ENCODE measurements at places on chromosomes 6 and 20.

- no peak for DNase-seq
Observed at GRCh38 chr6:104940238-104940892, 16.5 kb upstream of the LIN28B start.

GRCh38 chr6:140059947-140060346 lies 685.5 kb upstream of the CITED2 start:
- DNase-seq = no peak

DNA sequence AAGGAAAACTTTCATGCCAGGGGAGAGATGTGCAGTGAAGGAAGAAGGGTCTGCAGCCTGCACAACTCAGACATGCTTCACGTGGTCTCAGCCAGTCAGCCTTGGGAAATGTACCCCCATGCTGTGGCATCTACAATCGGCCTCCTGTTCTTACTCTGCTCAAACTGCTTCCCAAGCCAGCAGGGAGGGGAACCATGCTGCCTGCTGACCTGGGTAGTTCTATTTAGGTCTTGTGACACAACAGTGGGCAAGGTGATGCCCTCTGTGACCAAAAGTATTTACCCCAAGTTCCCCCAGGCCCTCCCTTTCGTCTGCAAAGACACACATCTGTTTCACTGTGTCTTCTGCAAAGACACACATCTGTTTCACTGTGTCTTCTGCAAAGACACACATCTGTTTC lies 106.9 kb downstream of the SLC23A2 start:
- no peak for DNase-seq

GRCh38 chr6:111722179-111722731 lies 116.6 kb upstream of the TRAF3IP2 start:
- no peak for DNase-seq

DNA sequence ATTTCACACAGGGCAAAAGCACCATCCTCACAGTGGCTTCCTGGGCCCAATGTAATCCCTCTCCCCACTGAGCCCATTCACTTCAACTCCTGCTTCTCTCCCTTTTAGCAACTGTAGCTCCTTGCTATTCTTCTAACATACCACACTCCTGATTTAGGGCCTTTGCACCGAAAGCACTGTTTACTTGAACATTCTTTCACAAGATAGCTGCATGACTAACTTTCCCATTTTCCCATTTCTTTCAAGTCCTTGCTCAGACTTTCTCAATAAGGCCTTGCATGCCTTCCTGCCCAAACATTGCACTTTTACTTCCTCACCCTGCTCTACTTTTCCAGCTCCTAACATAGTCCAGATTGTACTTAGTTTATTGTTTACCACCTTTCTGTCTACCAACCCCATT lies 73.0 kb downstream of the SHPRH start:
- DNase-seq = no peak

GRCh38 chr6:33418690-33419291 lies 884 bp upstream of the CUTA start:
- DNase-seq = peak; percentile 77

- no peak for DNase-seq
Observed at GRCh38 chr20:59118855-59119254, 44.8 kb upstream of the ZNF831 start.

DNA sequence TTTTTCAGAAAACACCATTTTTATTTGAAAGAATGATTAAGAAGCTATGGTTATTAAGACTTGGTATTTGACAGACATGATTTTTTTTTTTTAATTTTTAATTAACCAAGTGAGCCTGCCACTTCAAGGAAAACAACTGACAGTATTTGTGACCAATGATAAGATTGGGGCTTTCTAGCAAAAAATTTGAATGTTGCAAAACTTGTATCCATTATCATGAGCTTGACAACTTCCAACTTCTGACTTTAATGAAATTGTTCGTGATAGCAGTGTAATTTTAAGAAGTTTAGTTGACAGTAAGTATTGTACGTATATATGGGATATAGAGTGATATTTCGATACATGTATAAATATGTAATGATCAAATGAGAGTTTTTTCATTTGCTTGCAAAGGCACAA lies 21.6 kb upstream of the POM121L2 start:
- DNase-seq = no peak

- DNase-seq = no peak
Observed at GRCh38 chr6:1402369-1402768, 13.0 kb downstream of the FOXF2 start.

GRCh38 chr6:168640768-168641167 lies 199.8 kb downstream of the SMOC2 start:
- DNase-seq = no peak

DNA sequence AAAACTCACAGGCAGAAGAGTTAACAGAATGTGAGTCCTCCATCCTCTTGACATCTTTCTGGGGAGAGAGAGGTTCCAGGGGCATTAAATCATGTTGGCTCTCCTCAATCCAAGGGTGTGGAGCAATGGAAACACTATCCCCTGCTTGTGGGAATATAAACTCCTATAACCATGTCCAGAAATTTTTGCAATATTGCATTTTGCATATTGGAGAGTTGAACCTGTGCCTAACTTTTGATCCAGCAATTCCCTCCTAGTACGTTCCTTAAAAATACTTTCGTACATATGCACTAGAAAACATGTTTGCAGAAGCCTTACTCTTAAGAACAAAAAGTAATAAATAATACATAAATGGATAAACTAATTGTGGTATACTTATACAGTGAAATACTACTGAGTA lies 56.3 kb upstream of the FAM184A start:
- DNase-seq = peak; percentile 14

DNA sequence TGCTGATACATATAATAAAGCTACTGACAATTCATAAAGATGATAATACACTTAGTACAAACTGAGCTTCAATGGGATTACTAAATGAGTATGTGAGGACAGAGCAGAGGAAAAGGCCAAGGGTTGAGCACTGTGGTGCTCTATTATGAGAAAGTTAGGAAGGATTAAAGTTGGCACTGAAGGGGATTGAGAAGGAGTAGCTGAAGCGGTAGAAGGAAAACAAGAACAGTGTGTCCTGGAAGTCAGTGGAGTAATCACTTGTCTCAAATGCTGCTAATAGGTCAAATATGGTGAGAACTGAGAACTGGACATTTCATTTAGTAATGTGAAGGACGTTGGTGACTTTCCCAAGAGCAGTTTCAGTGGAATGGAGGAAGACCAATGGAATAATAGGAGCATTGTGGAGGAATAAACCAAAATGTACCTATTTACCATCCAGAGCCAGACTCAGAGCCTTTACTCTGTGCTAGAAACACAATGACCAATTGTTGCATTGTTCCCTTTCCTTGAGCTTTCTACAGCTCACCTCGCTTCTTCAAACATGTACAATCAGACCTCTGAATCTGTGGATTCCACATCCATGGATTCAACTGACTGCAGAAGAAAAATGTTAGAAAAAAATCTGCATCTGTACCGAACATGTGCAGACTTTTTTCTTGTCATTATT lies 255.9 kb downstream of the LAMA2 start:
- DNase-seq = no peak

DNA sequence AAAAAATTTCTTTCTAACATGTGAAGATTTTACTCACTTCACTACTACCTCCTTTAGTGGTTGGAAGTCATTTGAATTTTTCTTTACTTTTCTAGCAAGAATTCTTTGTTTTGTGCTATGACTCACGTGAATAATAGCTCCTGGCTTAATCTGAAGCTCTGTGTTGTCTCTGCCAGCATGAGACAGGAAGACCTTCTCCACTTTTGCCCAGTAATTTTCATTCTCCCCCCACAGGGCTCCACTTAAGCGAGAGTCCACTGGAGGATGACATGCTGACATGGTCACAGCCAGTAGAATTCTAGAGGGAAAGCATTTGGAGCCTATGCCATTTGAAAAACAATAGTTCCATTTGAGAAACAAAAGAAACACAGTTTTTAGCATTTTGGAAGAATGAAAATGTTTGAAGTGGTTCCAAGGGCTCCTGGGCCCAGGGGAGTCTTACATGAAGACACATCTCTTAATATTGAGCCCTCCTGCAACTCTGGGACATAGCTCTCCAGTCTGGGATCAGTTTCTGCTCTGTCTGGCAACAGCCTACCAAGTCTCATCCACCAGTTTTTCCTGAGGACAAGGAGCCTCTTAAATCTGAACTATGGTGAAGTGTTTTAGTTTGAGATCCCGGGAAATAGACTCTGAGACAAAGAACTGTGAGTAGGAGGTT lies 231.4 kb downstream of the PAX1 start:
- DNase-seq = no peak

- no peak for DNase-seq
Observed at GRCh38 chr20:57990396-57990987, 238.0 kb downstream of the ANKRD60 start.

DNA sequence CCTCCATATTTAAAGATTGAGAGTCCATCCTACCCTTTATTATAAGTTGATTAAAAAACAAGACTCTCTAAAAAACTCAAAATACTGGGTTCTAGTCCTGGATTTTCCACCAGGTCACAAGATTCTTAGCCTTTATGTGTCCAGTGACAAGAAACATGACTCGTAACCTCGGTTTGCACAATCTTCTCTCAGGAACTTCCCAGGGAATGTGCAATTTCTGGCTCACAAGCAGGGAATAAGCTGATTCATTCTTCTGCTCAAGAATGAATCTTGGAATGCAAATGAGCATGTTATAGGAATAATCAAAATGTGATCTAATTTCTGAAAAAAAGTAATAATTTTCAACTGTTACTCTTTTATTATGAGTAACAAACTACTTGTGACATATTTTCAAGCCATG lies 45.1 kb downstream of the OGFRL1 start:
- no peak for DNase-seq

DNA sequence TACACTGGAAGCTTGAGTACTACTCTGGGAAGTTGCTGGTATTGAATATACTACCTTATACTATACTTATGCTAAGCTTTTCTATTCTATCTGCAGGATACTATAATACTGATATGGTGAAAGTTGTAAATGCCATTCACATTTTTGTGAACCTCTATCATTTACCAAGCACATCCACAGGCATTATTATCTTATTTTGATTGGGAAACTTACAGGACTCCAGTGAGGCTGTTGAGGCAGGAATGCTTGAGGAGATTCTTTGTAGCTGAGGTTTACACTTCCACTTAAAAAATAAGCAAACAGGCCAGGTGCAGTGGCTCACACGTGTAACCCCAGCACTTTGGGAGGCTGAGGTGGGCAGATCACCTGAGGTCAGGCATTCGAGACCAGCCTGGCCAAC lies 442.9 kb downstream of the QKI start:
- DNase-seq = no peak

- no peak for DNase-seq
Observed at GRCh38 chr20:8212286-8212685, 80.2 kb downstream of the PLCB1 start.

- no peak for DNase-seq
Observed at GRCh38 chr20:17559338-17559737, 10.5 kb upstream of the DSTN start.

GRCh38 chr20:11155156-11155756 lies 481.5 kb upstream of the JAG1 start:
- DNase-seq = no peak

DNA sequence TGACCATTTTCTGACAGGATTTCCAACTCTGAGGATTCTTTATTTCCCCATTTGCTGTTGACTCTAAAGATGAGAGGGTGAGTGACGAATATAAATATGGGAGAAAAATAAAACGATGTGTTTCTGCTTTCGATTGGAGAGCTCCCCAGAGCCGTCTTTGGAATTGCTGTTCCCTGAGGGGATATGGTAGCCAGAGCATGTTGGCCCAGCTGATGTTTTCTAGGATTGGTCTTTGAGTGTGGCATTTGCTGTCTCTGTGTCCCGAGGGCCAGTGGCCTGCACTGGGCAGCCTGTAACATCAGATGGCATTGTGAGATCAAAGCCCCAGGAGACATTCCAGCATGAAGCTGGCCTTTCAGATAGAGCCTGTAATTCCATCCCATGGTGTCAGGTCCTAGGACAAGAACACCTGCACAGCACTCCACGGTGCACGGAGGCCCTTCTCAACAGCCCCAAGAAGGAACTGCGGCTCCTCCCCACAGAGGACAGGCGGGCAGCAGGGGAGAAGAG lies 26.7 kb downstream of the PKIG start:
- no peak for DNase-seq

GRCh38 chr20:3011752-3012151 lies 31.7 kb upstream of the GNRH2 start:
- DNase-seq = peak; percentile 61

DNA sequence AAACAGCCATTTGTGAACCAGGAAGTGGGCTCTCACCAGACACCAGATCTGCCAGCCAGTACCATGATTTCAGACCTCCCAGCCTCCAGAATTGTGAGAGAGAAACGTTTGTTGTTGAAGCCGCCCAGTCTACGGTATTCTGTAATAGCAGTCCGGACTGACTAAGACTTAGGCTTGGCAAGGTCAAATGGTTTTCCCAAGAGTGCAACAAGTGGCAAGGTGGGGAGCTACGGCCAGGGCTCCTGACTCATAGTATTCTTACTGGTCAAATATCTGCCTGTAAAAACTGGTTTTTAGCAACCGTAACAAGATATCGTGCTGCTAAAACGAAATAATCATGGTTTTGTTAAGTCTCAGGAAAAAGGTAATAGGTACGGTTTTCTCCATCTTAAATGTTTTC lies 37.8 kb downstream of the MCUR1 start:
- DNase-seq = no peak

- no peak for DNase-seq
Observed at GRCh38 chr6:63615590-63615989, 20.0 kb upstream of the PHF3 start.

GRCh38 chr6:92122746-92123145 lies 1296.6 kb downstream of the EPHA7 start:
- DNase-seq = no peak

- no peak for DNase-seq
Observed at GRCh38 chr6:10111975-10112374, 302.9 kb downstream of the TFAP2A start.

GRCh38 chr20:12875510-12875909 lies 133.3 kb upstream of the SPTLC3 start:
- no peak for DNase-seq

DNA sequence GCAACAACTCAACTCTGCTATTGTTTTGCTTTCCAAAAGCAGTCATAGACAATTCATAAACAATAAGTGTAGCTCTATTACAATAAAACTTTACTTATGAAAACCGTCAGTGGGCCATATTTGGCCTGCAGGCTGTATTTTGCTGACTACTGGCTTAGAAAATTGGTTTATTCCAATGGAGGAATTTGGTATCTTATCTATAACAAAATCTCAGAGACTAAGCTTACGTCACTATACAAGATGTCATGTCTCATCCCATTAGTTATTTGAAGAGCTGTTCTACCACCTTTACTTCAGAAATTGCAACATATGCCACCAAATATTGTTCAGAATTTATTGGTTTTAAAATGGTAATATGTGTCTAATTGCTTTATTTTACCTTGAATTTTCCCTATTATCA lies 436.9 kb downstream of the HTR1B start:
- no peak for DNase-seq

DNA sequence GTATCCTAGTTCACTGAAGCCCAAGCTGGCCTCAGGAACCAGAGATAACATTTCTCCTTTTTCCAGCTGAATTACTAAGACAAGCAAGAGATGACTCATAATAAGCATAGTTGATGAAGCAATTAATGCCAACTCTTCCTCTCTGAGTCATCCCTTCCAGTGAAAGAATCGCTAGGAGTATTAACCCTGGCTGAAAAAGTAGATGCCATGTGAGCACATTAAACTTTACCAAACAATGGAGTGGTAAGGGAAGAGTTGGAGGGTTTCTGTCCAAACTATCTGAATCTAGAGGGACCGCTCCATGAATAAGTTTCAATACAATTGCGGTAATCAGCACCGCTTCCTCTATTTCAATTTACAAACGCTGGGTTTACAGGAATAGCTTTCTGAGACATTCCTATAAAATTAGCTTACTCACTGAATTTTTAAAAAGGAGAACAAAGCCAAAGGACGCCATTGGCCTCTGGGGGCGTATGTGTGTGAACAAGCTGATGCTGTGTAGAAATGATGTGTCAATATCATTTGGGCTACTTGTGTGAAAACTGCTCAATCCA lies 48.3 kb downstream of the ATXN1 start:
- peak; percentile 59 for DNase-seq

Data from activated CD8-positive, alpha-beta memory T cell treated with anti-CD3 and anti-CD28 coated beads, Interleukin-2, amount 10 ng/mL, durations not matched to agents 7 days and 5 days (primary cell).